Inflammatory macrophage treated with lipopolysaccharide for 1 hour (primary cell): ENCODE measurements at places on chromosomes 1 and 21.
A peak's percentile ranks its signal among the peaks of the same experiment; 100 is the strongest.

DNA sequence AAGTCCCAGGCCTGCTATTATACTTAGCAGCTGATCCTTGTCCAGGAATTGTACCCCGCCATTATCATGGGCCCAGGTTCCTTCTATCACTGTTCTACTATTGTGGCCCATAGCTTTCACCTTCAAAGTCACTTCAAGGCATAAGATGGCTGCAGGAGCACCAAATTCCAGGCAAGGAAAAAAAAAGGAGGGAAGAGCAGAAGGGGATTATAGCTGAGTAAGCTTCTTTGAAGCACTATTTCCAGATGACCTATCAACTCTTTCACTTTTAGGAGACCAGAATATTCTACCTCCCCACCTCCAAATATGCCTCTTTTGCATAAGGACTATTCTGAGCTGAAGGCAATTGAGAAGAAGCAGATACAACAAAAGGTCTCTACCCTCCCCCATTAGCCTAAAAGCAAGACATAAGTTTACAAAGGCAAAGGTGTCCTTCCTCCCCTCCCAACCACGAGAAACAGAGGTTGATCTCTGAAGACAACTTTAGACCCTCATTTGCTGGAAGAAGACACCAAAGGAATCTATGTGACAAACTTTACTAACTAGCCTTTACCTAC lies 41.8 kb downstream of the PTAFR start:
- no peak for DNase-seq

- no peak for DNase-seq
Measured at GRCh38 chr1:225694151-225694603, 41.3 kb upstream of the ENAH start.

DNA sequence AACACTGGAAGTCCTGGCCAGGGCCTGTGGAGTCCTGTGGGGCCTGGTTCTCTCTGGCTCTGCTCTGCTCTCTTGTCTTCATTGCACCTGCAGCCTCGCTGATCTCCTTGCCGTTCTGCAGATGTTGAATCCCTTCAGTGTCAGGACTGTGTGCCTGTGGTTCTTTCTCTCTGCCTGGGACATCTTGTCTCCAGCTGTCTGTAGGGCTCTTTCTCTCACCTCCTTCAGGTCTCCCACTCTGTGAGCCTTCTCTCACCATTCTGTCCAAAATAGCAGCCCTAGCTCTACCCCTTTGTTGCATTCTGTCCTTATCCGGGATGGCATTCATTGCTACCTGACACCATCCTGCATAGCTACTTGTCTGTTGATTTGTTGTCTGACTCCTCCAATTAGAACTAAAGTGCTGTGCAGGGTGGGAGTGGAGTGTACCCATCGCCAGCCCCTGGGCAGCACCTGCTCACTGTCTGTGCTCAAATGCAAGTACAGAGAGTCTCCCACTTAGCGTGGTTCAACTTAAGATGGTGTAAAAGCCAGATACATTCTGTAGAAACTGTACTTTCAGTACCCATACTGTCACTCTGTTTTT lies 8.9 kb downstream of the PGBD2 start:
- no peak for DNase-seq

DNA sequence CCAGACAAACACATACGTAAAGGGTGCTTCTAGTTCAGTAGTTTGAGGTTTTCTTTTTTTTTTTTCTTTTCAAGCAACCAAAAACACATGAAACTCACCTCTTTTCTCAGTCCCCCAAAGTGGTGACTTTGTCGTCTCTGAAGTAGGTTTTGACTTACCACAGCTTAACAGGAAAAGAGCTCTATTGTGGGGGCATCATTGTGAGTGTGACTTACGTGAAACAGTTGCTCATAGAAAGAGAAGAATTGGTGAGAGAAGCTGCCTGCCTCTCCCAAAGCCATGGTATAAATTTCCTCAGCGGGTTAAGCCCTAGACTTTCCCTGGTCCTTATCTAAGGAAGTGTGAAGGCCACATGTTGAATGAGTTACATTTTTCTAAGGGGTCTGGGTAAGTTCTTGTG lies 11.9 kb downstream of the FASLG start:
- DNase-seq: no peak

DNA sequence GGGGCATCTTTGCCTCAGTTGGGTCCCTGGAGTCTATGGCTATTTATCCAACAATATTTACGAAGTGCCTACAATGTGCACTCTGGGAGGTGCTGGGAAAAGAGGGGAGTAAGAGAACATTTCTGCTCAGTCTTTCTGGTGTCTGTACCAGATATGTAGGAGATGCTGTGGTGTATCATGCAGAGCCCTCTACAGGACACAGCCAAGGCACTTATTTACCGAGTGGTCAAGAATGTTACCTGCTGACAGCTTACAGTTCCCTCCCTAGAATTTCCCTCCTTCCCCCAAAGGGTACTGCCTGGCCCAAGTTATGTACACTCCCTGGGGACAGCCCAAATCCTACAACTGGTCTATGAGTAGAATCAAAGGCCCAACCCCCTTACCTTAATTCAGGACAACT lies 177.7 kb downstream of the C1orf94 start:
- no peak for DNase-seq

DNA sequence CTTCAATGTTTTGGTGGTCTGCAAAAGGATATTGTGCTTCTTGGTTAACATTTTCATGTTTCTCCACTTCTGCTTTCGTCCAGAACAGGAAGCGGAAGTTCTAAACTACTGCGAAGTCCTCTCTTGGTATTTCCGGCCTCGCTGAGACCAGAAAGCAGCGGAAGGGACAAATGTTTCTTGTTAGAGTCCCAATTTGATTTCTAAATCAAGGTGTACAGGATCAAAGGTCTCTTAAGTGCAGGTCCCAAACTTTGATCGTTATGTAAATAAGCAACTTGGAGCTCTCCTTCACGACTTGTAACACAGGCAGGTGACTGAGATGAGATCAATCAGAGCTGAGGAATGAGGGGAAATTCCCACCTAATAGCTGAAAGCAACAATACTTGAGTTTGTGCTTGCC lies 40.1 kb upstream of the HMCN1 start:
- peak; percentile 67 for DNase-seq

DNA sequence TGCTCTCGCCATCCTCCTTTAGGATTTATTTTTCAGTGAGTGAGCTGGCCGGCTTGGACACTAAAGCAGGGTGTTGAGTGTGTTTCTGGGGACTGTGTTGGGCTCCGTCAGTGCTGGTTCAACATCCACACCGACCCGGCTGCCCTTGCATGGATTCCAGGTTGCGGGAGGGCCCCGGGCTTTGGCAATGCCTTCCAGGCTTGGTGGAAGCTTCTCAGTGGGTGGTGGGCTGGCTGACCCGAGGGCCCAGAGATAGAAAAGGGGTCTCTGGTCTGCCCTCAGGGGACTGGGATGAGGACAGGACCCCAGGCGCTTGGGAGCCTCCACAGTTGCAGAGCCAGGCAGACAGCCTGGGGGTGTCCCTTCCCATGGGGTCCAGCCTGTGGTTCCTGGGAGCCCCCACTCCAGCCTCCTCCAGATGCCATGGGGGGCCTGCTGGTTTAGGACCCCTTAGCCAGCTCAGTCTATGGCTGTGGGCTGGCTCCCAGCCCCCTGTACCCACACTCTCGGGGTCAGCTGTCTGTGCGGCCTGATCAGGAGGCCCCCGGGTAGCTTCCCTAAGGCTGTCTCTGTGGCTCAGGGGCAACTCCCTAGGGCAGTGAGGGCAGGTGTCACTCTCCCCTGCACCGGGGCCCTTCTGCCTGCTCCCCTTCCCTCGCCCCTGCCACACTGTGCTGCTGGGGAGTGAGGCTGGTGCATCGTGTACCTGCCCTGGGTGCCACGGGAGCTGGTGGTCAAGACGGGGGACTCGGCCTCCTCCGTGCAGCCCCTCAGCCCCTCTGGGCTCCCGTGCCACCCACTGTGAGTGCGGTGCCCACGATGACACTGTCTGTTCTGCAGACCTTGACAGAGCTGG lies 16.5 kb downstream of the PDXK start:
- DNase-seq: no peak

DNA sequence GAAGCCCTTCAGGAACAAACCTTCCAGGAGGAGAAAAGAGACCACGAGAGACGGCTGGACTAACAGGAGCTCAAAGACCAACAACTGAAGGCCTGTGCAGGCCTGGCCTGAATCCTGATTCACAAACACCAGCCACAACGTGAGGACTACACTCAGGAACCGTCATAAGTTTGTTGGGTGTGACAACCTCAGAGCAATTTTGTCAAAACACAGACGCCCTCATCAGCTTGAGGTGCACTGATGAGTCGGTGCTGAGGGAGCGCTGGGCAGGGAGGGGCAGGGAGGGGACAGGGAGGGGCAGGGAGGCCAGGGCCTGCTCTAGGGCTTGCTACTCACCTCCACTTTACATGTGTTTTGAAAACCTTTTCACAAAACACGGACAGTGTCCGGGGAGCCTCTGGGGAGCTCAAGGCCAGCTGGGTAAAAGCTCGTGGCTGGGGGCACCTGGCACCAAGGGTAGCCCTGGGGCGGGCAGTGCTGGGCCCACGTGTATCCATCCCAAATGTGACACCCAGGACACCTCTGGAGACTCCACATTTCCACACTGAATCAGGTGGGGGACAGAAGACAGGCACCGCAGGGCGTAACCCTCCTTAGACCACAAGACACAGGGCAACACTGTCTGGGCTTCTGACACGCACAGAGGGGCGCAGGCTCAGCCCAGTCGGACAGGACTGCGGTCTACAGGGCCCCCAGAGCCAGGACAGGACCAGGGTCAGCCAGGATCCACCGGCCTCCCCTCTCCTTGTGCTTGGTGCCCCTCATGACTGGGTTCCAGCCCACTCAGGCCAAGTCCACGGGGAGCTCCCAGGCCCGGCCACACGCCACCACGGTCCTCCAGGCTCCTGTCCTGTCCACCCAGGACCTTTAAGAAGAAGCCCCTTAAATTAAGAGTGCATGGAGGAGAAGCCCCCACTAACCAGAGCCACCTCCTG lies 16.5 kb downstream of the LSS start:
- no peak for DNase-seq

- DNase-seq: no peak
Measured at GRCh38 chr1:216983823-216984222, 260.6 kb upstream of the ESRRG start.

GRCh38 chr1:45304311-45305081 lies 22.2 kb upstream of the HPDL start:
- DNase-seq: no peak

DNA sequence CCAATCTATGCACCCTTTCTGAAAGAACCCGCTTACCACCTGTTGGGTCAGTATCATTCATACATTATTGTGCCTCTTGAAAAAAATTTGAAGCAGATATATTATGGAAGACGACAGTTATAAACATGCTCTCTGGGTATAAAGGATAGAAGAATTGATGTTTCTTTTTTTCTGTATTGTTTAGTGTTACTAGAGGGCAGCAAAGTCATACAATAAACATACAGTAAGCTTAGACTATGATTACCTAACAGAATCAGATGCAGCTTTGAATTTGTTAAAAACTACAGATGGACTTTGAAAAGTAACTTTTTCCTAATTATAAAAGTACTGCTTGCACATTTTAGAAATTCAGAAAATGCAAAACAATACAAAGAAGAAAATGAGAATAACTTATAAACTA lies 11.1 kb upstream of the PAXBP1 start:
- no peak for DNase-seq

GRCh38 chr1:24443241-24443656 lies 27.6 kb downstream of the NIPAL3 start:
- no peak for DNase-seq

DNA sequence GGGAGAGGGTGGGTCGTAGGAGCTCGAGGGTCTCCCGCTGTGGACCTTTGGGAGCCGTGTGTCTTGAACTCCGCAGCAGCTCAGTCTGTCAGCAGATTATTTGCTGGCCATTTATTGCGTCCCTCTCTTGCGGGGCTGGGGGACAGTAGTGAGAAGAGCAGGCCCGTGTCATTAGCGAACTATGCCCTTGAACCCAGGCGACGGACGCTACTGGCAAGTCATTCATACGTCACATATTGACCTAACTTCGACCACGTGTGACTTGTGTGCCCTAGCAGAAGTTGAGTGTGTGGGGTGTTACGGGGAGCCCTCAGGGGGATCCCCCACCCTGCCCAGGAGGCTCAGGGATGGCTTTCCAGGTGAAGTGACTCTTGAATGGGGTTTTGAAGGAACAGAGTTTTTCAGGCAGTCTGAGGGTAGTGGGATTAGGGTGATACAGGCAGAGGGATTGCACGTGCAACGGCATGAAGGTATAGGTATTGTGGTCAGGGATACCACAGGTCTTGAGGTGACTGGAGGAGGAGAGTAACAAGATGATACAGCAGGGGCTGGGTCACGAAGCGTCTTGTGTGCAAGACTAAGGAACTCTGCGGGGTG lies 13.0 kb downstream of the RCC1 start:
- peak; percentile 58 for DNase-seq

DNA sequence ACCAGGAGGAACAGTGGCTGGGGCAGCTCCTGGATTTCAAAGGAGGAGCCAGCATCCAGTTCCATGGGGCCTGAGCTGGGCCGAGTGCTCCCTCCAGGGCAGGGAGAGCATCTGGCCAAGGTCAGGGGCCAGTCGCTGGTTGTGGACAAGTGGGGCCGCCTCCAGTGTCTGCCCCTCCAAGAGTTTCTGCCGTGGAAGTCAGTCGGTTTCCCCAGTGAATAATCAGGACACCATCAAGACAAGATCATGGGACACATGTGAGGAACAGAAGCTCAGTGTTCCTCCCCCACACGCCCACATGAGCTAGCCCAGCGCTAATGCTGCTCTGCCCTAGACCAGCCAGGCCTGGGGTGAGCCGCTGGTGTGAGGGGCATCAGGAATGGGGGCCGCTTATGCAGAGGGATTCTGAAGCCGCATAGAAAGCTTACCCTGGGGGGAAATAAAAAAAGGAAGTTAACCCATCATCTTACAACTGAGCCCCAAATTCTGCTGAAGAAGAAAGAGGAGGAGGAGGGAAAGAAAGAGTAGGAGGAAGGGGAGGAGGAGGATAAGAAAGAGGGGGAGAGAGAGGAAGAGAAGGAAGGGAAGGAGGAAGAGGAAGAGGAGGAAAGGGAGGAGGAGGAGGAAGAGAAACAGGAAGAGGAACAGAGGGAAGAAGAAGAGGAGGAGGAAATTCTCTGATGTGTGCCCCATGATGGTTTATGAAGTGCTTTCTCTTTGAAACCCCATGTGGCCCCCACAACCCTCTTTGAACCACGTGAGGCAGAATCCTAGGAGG lies 198.4 kb downstream of the MATN1 start:
- DNase-seq: peak; percentile 12

DNA sequence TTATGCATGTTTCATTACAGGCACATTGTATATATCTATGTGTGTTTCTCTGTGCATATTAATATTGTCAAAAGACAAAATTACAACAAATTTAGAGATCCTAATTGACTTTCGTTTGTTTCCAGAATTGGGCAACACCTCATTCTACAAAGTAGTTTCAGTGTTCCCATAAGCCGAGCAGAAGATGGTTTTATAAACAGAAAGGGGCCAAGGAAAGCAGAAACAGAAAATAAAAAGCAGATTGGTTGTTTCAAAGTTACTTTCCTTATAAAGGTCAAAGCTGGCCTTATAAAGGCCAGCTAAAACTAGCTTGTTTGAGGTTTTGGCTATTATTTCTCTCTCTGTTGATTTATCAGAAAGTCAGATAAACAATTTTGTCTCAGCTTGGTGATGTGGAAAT lies 116.2 kb upstream of the FGGY start:
- no peak for DNase-seq

- DNase-seq: no peak
Measured at GRCh38 chr21:45766501-45766900, 123.0 kb downstream of the PCBP3 start.
